ENCODE measurements at places on chromosomes 13 and 19.

DNA sequence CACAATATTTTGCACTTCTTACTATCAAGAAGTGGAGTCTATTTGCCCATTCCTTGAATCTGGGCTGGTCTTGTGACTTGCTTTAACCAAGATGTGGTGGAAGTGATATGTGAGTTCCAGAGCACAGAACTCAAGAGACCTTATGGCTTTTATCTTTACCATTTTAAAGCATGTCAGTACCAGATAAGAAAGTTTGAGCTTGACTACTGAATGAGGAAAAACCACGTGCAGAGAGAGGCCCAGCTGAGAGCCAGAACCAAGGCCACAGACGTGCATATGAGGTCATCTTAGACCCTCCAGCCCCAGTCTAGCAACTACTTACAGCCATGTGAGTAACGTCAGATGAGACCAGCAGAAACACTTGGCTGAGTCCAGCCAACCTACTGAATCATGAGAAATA lies 6.3 kb upstream of the CDK8 start:
- no peak for DNase-seq

- no peak for DNase-seq
Observed at GRCh38 chr13:93558637-93559036, 332.0 kb downstream of the GPC6 start.

DNA sequence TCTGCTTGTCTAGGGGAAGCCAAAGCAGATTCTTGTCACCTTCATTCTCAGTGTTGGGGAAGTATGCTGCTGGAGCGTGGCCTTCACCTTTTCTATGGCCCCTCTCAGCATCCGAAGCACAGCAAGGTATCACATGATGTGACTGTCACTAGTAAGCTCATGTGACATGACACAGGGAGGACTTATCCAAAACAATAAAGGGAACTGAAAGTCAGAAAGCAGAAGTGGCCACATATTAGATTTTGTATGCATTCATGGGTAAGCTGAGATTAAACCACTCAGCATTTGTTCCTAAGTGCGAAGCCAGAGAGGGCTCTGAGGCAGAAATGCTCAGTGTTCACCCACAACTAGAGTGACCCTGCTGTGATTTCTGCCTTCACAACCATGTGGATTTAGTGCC lies 72.8 kb upstream of the PCDH8 start:
- no peak for DNase-seq

GRCh38 chr13:111474136-111475002 lies 153.9 kb downstream of the TEX29 start:
- DNase-seq: no peak

DNA sequence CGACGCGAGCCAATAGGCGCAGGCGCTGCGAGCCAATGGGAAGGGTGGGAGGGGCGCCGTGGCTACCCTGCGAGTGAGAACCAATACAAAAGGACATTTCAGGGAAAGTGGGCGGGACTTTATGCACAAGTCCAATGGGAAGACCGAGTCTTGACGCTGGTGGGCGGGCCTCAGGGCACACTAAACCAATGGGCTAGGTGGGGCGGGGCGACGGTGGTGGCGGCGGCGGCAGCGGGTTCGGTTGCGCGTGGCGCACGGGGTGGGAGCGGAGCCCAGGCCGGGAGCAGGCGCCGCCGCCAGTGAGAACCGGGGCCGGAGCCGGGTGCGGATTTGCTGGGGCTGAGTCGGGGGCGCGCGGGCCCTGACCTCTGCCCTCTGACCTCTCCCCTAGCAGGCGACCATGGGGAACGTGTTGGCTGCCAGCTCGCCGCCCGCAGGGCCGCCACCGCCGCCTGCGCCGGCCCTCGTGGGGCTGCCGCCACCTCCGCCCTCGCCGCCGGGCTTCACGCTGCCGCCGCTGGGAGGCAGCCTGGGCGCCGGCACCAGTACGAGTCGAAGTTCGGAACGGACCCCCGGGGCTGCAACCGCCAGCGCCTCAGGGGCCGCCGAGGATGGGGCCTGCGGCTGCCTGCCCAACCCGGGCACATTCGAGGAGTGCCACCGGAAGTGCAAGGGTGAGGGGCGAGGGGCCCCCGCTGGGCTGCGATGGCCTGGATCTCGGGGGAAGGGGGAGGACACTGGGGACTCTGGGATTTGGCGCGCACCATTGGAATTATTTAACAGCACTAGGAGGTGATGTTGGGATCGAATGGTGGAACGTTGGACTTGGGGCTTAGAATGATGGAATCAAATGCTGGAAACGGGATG lies at the start of gene TOMM40:
Gene TOMM40 (plus strand): TSS at position 239 of the 867 bp plus-strand sequence. CDS start 162 bp downstream, at position 401.
- DNase-seq: peak; percentile 100

- DNase-seq: no peak
Observed at GRCh38 chr19:8142513-8142900, 6.9 kb downstream of the FBN3 start.

- DNase-seq: no peak
Observed at GRCh38 chr19:1998712-1999708, 16.5 kb downstream of the BTBD2 start.

GRCh38 chr19:48443256-48443655 lies 2.5 kb upstream of the GRWD1 start:
- DNase-seq: no peak

- DNase-seq: no peak
Observed at GRCh38 chr13:51266642-51267041, 44.4 kb downstream of the FAM124A start.

GRCh38 chr19:31648347-31648746 lies 299.1 kb upstream of the TSHZ3 start:
- DNase-seq: no peak

DNA sequence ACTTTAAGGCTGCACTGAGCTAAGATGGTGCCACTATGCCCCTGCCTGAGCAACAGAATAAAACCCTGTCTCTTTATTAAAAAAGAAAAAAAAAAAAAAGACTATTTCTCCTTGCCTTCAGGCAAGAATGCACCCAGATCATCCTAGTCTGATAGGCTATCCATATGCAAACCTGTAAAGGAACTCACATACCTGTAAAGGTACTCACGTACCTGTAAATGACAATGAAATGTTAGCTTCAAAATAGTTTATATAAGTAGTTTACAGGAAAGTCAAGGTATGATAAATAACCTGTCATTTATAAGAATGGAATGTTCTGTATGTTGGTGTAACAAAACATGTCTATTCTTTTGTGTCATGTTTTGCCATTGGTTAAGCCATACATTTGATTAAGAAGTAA lies 86.3 kb downstream of the PIBF1 start:
- no peak for DNase-seq

DNA sequence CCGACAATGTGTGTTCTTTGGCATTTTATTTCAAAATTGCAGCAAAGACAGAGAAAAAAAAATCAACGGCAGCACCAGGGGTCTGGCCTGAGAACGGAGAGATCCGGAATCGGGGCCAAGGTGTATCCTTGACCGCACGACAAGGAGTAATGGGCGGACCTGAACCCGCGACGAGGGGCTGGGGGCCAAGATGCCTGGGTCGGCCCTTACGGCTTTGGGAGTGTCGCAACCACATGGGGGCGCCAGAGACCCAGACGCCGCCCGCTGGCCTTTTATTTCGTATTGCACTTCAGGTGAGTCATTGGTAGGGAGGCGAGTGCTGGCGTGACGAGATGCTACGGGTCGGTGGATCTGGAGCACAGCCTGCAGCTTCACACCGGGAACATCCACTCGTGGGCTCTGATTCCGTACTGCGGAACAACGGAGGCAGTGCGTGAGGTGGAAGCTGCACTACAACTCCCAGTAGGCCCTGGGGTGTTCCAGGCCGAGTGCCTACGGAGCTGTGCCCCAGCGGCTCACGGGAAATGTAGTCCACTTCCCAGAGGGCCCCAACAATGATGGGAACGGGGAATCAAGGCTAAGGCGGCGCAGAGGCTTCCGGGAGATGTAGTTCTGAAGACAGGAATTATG lies 15.7 kb downstream of the BCAT2 start:
- peak; percentile 70 for DNase-seq

- no peak for DNase-seq
Observed at GRCh38 chr19:3698386-3698950, 1.8 kb downstream of the PIP5K1C start.

DNA sequence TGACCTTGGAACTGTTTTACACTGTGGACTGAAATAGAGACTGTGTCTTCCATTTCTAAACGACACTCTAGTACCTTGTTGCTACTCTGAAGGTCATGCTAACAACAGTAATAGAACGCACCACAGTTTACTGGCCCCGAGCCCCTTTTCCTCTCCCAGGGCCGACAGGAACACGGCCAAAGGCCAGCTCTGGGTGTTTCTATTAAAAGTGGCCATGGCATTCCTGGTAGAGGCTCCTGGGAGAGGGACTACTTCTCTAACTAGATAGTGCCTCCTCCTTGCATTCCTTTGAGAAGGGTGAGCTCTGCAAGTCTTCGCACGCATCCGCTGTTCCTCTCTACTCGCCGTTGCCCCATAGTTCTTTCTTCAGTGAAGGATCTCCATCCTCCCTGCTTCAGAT lies 18.7 kb upstream of the SIAH3 start:
- no peak for DNase-seq

DNA sequence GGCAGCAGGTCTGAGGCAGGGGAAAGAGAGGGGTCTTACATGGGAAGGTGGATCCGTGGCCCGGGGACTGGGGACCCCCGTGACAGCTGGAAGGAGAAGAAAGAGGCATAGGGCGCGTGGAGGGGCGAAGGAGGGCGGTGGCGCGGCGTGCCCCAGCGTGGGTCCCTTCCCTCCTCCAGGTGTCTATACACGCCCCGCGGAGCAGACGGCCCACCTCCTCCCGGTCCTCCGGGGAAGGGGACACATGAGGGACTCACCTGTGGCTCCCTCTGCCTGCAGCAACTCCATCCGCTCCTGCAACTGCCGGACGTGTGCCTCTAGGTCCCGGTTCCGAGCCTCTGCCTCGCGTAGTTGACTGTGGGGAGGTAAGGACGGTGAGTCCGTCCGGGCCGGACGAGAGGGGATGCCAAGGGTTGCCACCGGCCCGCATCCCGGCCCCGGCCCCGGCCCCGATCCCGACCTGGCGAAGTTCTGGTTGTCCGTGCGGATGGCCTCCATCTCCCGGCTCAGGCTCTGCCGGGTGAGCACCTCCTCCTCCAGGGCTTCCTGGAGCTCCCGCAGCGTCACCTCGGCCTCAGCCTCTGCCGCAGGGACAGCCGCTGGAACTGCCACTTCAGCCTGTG lies 2.4 kb upstream of the SIX5 start:
- no peak for DNase-seq

GRCh38 chr19:12478234-12478941 lies 6.2 kb downstream of the ZNF709 start:
- DNase-seq: no peak
